B cell (primary cell): ENCODE measurements at places on chromosomes 13 and 19. TPM values are rescaled to one million over a fixed set of nuclear protein-coding genes. Genes with fewer than 3 reads are reported as not detected.

GRCh38 chr19:1206150-1206863 is 729 bp downstream of the STK11 start:
- DNase-seq: peak; percentile 52

GRCh38 chr13:44710576-44710975 is 134.4 kb upstream of the TSC22D1 start:
- DNase-seq: no peak

DNA sequence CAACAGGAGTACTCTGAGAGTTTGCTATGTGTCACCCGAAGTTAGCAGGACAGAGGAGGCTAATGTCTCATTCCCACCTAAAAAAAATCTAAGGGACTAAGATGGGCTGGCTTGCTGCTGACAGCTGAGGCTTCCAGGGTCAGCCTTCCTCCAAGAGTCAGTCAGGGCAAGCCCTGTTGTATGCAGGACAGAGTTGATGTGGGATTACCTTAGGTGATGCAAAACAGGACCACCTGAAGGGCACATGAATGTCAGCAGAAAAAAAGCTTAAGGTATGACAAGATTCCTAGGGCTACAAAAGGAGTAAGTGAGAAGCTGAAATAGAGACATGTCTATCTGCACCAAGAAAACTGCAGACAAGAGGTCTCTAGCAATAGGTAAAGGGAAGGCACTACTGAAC is 151.5 kb downstream of the NHLRC3 start:
- no peak for DNase-seq

DNA sequence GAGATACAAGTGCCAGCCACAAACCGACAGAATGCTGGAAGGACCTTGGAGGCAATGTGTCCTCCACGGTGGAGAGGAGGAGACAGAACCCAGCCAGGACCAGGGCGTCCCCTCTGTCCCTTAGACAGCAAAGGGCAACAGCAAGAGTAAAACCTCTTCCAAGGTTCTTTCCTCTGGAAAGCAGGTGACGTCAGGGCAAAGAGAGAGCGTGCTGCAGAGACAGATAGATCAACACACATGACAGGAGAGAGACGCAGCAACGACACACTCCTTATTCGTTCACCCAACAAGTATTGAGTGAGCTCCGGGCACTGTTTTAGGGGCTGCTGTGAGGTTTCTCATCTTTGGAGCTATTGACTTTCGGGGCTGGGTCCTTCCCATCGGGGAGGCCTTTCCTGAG is 1.3 kb upstream of the GALP start:
- DNase-seq: no peak

DNA sequence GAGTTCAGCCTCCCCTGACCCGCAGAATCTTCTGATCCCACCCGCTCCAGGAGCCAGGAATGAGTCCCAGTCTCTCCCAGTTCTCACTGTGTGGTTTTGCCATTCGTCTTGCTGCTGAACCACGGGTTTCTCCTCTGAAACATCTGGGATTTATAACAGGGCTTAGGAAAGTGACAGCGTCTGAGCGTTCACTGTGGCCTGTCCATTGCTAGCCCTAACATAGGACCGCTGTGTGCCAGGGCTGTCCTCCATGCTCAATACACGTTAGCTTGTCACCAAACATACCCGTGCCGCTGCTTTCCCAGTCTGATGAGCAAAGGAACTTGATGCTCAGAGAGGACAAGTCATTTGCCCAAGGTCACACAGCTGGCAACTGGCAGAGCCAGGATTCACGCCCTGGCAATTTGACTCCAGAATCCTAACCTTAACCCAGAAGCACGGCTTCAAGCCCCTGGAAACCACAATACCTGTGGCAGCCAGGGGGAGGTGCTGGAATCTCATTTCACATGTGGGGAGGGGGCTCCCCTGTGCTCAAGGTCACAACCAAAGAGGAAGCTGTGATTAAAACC is 1.1 kb upstream of the APOE start:
- no peak for DNase-seq

GRCh38 chr13:70732611-70733010 is 624.4 kb upstream of the KLHL1 start:
- no peak for DNase-seq

Gene CCDC8
- not detected in 2 replicates for total RNA-seq

Gene SERTAD3
- total RNA-seq: 39.3 and 41.6 TPM in 2 replicates

Gene C19orf33
- 1.2 and 2.0 TPM in 2 replicates for total RNA-seq
